ENCODE measurements at places on chromosomes 1 and 21.

- no peak for DNase-seq
These were observed 232.3 kb upstream of the B3GALT2 start for GRCh38 chr1:193418745-193419058.

DNA sequence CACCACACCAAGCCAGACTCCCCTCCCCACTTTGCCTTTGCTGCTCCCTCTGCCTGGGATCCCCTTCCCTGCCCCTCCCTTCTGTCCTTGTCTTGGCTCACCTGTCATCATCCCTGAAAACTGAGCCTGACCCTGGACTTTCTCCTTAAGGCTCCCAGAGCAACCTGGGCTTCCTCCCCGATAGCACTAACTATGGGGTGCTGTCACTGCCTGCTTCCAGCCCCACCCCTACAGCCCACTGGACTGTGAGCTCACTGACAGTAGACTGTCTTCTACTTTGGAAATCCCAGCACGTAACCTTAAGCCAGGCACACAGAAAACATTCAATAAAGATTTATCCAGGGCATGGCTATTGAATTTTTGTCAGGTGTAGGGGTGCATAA lies 9.5 kb upstream of the CSF1 start:
- no peak for DNase-seq

GRCh38 chr1:32521165-32521564 lies 18.1 kb upstream of the ZBTB8A start:
- no peak for DNase-seq

DNA sequence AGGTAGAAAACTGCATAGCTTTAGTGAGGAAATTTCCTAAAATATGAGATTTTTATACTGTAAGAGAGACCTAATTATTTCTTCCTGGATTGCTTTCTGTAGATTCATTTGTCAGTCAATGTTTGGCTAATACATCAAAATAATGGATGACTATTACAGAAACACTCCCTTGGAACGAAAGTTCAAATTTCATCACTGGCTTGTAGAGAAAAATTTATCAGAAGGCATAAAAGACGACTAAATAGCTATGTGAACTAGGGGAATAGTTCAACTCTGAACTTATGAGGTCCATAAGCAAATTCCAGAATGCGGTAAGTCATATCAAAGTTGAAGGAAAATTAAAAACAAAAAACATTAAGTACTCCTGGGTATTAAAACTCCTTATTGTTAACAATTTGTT lies 36.0 kb downstream of the WNT2B start:
- no peak for DNase-seq

- no peak for DNase-seq
These were observed 2.3 kb upstream of the LYPLAL1 start for GRCh38 chr1:219171192-219171935.

DNA sequence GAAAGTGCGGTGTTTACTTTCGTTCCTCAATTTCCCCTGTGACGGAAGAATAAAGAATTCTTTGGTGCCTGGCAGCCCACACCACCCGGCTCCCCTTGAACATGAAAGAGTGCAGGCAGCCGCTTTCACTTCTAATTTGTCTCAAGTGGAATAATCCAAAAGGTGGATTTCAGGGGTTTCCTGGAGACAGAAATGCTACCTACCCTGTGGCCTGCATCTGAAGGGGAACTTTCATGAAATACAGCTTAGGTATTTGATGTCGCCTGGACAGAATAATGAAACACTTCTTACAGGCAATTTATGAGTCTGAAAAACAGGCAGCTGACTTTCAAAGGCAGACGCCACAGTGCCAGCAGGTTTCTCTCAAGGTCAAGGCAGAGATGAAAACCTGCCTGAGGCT lies 169.5 kb upstream of the USP24 start:
- no peak for DNase-seq

- DNase-seq = no peak
These were observed 174.1 kb downstream of the KCNJ6 start for GRCh38 chr21:37742115-37742514.

DNA sequence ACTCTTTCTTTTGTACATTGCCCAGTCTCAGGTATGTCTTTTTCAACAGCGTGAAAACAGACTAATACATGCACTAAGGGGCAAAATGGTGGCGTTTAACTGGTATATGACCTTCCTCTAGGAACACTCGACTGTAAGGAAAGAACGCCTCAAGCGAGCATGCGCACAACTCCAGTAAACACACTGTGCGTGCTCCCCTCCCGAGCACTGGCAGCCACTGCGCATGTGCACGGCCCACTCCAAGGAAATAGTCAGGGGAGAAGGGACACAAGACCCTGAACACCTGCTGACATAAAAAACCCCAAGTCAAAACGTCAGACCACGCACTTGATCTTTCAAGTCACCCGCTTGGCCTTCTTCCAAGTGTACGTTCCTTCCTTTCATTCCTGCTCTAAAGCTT lies 173.5 kb downstream of the NPHP4 start:
- DNase-seq = no peak

All from substantia nigra (tissue), 51 donors.